Activated T-cell treated with anti-CD3 and anti-CD28 coated beads, Interleukin-2, amount 50 U/mL, for 72 hours (primary cell): ENCODE measurements at places on chromosomes 3 and 15. TPM values are rescaled to one million over a fixed set of nuclear protein-coding genes. Genes with fewer than 3 reads are reported as not detected.

- no peaks in the 10 kb centered on the region for H3K4me1 ChIP-seq
- DNase-seq: no peak
- no peaks in the 10 kb centered on the region for H3K36me3 ChIP-seq
- H3K27me3 ChIP-seq: peaks cover 10% of the 10 kb centered on the region
- no peak overlapping the region for H3K4me3 ChIP-seq
Observed at GRCh38 chr3:38998086-38998485, 53.7 kb downstream of the SCN11A start.

GRCh38 chr3:45075821-45076625 is 49.9 kb downstream of the CLEC3B start:
- no peak overlapping the region for H3K27ac ChIP-seq
- H3K27me3 ChIP-seq: peaks cover 21% of the 10 kb centered on the region
- H3K4me3 ChIP-seq: no peak overlapping the region
- H3K36me3 ChIP-seq: no peaks in the 10 kb centered on the region
- no peaks in the 10 kb centered on the region for H3K4me1 ChIP-seq

The LDHAL6B gene
- not detected for total RNA-seq

DNA sequence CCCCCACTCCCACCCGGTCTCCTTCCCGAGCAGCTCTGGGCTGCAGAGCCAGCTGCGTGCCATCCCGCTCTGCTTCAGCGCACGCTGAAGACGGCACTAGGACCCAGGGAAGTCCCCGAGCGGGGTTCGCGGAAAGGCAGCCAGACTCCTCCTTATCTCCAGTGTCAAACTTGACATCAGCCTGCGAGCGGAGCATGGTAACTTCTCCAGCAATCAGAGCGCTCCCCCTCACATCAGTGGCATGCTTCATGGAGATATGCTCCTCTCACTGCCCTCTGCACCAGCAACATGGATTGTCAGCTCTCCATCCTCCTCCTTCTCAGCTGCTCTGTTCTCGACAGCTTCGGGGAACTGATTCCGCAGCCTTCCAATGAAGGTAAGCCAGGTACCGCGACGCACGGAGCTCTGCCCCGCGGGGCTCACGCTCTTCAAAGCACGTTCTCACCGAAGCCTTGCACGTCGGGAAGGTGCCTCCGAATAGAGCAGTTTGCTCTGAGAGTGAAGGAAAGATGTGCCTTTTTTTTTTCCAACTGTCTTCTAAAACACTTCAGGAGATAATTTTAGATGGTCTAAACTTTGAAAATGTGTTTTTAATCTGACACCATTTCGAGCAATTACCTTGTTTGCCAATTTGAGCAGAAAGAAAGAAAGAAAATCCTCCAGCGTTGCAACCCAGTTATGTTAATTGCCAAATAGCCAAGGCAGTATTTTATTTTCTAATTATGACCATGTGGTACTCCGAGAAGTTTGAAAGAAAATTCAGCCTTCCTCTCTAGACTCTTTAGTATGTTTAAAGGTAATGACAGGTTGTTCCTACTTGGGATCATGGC is at the start of gene EPHA3:
TSS of gene EPHA3 (plus strand) at position 161 of the 830 bp plus-strand sequence. CDS start at position 289, 128 bp downstream.
- H3K27ac ChIP-seq: no peak within 1 kb of the TSS
- H3K27me3 ChIP-seq: no peaks in the 10 kb centered on the region
- H3K36me3 ChIP-seq: no peaks in the 10 kb centered on the region
- H3K4me1 ChIP-seq: peaks cover 17% of the 10 kb centered on the region
- H3K4me3 ChIP-seq: peak within 1 kb of the TSS; percentile 67

The SACM1L gene
- total RNA-seq: 77.1 TPM

GRCh38 chr3:48305396-48305795 is 28.1 kb downstream of the SPINK8 start:
- H3K4me3 ChIP-seq: no peak overlapping the region
- H3K4me1 ChIP-seq: peaks cover 16% of the 10 kb centered on the region
- H3K36me3 ChIP-seq: peaks cover 2% of the 10 kb centered on the region
- DNase-seq: no peak

The SLC28A2 gene
- not detected for total RNA-seq

DNA sequence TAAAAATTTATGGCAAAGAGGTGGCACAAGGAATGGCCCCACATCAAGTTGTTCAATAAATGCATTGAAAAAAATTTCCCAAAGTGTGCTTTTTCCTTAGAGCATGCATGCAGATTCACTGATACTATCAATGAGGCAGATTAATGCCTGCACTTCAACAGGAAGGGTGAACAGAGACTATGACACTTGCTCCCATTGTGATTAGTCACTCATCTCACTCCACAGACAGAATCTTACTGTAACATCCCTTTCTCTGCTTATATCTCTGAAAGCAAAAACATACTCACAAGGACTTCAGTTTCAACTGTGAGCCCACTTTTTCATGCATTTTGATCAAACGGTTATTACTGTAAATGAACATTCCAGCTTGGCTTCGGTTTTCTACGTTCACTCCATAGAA is 60.9 kb downstream of the MORC1 start:
- no peaks in the 10 kb centered on the region for H3K4me1 ChIP-seq
- DNase-seq: no peak
- H3K27ac ChIP-seq: no peak overlapping the region
- H3K4me3 ChIP-seq: no peak overlapping the region

GRCh38 chr15:67144609-67145311 is 79.4 kb downstream of the SMAD3 start:
- no peak for DNase-seq
- H3K27me3 ChIP-seq: no peaks in the 10 kb centered on the region
- H3K4me1 ChIP-seq: peaks cover 79% of the 10 kb centered on the region
- no peaks in the 10 kb centered on the region for H3K36me3 ChIP-seq

DNA sequence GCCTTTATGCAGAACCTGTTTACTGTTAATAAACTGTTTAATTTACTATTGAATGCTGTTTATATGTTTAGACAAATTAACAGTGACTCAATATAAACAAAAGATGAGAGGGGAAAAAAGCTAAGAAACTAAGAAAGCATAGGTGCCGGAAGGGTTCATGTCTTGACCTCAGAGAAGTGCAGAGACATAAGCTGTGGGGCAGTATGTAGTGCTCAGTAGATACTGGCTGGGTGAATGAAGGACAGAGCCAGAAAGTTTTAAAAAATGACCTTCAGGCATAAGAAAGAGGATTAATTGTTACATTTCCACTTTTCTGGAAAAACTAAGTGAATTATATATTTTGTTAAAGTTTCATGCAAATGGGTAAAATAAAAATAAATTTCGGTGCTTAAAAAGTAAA is 14.2 kb downstream of the SERPINI1 start:
- H3K27me3 ChIP-seq: no peaks in the 10 kb centered on the region
- no peak for DNase-seq
- H3K27ac ChIP-seq: no peak overlapping the region
- H3K4me3 ChIP-seq: no peak overlapping the region
- peaks cover 6% of the 10 kb centered on the region for H3K4me1 ChIP-seq

GRCh38 chr3:38565339-38566214 is 69.4 kb downstream of the EXOG start:
- H3K36me3 ChIP-seq: no peaks in the 10 kb centered on the region
- DNase-seq: no peak
- H3K27me3 ChIP-seq: no peaks in the 10 kb centered on the region
- H3K27ac ChIP-seq: no peak overlapping the region
- H3K4me3 ChIP-seq: no peak overlapping the region
- H3K4me1 ChIP-seq: no peaks in the 10 kb centered on the region

GRCh38 chr3:129618901-129619671 is 12.6 kb upstream of the PLXND1 start:
- no peak for DNase-seq
- H3K27me3 ChIP-seq: no peaks in the 10 kb centered on the region
- peaks cover 9% of the 10 kb centered on the region for H3K4me1 ChIP-seq

DNA sequence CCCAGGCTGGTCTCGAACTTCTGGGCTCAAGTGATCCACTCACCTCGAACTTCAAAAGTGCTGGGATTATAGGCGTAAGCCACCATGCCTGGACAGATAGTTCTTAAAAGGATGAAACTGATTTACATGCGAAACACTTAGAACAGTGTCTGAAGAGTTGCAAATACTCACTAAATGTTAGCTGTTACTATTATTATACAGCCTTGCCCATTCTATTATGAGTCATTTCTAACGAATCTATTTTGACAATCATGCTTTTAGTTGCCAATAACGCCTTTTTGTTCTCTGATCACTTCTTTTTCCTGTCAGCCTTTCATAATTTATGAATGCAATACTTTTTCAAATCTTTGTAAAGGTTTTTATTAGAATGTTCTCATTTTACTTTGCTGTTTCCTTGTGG is 112.7 kb downstream of the SNRK start:
- no peak for DNase-seq
- H3K4me3 ChIP-seq: no peak overlapping the region
- H3K27me3 ChIP-seq: no peaks in the 10 kb centered on the region
- no peaks in the 10 kb centered on the region for H3K36me3 ChIP-seq
- H3K4me1 ChIP-seq: peaks cover 2% of the 10 kb centered on the region
- H3K27ac ChIP-seq: peak overlapping the region; percentile 67
